ENCODE measurements at places on chromosomes 6 and 20.

DNA sequence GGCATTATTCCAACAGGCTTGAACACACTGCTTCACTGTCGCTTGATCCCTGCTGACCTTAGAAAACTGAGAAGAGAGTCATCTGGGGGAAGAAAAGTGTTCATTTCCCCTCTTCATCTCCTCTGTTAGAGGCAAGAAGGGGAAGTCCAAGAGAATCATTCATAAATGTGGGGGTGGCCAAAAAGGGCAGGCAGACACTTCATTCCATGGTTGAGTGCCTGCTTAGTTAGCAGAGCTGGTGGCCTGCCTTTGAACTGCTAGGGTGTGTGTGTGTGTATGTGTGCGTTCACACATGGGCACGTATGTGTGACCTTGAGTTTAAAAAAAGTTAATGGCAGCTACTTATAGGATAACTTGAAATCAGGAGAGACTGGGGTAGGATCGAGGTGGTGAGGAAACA is 39.4 kb upstream of the RFPL4B start:
- DNase-seq, result no peak

DNA sequence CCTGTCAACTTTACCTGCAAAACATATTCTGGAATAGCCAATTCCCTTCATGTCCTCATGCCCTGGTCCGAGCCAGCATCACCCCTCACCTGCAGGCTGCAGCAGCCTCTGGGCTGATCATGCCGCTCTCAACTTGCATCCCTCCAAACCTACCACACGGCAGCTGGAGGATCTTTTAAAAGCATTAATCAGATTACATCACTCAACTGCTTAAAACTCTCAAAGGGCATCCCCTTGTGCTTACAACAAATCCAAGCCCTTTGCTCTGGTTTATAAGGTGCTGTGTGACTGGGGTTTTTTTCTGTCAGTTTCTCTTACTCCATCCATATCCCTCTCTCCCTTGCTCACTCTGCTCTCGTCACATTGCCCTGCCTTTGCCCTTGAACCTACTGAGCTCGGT is 24.0 kb downstream of the CD40 start:
- DNase-seq, result peak; percentile 30

DNA sequence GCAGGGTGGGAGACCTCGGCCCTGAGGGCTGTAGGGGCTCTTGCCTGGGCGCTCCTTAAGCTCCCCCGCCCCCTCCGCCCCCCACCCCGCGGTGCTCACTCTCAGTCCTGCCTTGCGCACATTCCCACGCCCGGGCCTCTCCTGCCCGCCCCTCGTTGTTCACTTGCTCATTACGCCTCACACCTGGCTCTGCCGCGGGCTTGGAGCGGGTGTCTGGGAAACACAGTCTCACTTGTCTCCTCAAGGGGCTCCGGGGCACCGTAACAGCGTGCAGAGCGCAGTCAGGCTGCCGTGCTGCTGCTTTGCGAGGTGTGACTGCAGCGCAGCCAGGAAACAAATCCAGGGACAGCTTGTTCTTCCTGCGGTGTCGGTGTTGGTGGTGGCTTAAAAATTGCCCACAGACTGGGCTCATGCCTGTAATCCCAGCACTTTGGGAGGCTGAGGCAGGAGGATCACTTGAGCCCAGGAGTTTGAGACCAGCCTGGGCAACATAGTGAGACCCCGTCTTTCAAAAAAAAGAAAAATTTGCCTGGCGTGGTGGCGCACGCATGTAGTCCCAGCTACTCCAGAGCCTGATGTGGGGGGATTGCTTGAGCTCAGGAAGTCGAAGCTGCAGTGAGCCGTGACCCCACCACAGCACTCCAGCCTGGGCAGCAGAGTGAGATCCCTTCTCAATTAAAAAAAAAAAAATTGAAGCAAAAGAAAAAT is 4.6 kb downstream of the NPBWR2 start:
- peak; percentile 77 for DNase-seq

DNA sequence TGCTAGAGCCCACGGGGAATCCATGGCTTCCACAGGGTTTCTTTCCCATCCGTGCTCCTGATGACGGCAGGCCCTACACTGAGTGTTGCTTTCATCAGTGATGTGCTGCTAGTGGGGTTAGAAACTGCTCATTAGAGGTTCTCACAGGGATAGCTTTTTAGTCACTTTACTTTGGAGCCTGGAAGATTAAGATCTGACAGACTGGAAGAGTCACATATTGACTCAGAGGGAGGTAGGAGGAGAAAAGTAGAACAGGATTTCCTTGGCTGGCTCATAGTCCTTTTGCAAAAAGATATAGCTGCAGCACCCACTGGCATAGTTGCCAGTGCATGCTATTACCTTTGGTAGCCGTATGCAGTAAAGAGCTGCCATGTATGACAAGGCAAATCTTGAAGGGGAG is 890.3 kb downstream of the C6orf118 start:
- DNase-seq, result no peak

- no peak for DNase-seq
These were observed 5.1 kb upstream of the CLPSL2 start for GRCh38 chr6:35771343-35771627.

GRCh38 chr6:69973138-69973537 is 106.8 kb downstream of the COL19A1 start:
- DNase-seq, result no peak

DNA sequence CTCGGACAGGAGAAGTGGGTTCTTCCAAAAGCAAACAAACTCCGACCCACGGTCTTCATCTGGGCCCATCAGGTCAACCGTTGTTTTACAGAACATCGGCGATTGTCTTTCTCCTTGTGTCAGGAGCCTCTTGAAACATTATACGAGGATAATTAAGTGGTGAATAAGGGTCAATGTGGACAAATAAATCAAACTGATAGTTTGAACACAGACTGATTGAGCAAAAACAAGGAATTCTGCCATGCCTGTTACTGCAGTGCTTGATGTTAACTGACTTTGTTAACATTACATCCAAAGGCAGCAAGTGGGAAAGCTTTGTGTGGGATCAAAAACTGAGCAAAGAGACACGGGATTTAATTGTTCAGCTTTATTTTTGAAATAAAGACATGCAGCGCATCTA is 101.1 kb upstream of the IFNGR1 start:
- DNase-seq, result no peak

- peak; percentile 26 for DNase-seq
These were observed 44.4 kb downstream of the MDFI start for GRCh38 chr6:41682497-41683272.

DNA sequence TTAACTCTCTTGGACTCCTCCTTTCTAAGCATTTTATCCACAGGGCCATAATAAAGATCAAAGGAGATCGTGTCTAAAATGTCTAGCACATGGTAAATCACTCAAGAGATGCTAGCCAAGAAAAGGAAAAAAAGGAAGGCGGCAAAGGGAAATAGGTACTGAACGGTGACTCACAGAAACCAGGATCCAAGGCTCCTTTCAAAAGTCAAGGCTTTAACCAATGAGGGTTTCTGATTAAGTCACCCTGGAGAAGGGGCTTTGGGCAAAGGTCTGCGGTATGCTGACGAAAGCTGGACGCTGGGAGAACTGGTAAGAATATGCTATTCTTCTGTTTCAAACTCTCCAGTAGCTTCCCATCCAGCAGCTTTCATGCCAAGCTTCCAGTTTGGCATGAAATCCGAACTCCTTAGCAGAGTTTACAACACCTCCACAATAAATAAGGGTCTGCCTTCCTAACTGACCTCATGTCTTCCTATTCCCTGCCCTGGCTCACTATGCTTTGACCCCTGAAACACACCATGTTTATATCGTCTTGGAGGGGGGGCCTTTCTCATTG is 1.0 kb downstream of the TOMM34 start:
- peak; percentile 3 for DNase-seq

DNA sequence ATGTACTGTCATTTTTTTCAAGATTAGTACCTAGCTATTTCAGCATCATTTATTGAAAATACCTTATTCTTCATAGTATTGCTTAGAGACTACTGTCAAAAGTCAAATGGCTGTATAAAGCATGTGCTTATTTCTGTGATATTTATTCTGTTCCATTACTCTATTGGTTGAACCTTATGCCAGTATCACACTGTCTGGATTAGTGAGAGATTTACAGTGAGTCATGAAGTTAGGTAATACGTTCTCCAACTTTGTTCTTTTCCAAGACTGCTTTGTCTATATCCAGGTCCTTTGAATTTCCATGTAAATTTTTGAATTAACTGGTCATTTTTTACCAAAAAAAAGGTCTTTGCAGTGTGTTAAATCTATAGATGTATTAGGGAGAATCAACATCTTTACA is 18.6 kb upstream of the RNF217 start:
- DNase-seq, result no peak

GRCh38 chr20:57705127-57705899 is 4.5 kb downstream of the PMEPA1 start:
- DNase-seq, result no peak

GRCh38 chr6:67190733-67191132 is 1444.3 kb upstream of the ADGRB3 start:
- no peak for DNase-seq

GRCh38 chr6:138278326-138278725 is 60.0 kb upstream of the PBOV1 start:
- DNase-seq, result peak; percentile 3
